Right renal pelvis (tissue), 4 donors: ENCODE measurements at places on chromosomes 3 and 15. TPM values are rescaled to one million over a fixed set of nuclear protein-coding genes. Genes with fewer than 3 reads are reported as not detected.
A peak's percentile ranks its signal among the peaks of the same experiment; 100 is the strongest.

GRCh38 chr3:45988804-45989203 is 6.8 kb downstream of the FYCO1 start:
- DNase-seq: no peak

- no peak for DNase-seq
Observed at GRCh38 chr15:90609242-90610180, 79.8 kb downstream of the CRTC3 start.

- DNase-seq: no peak
Observed at GRCh38 chr3:109803274-109803673, 465.9 kb upstream of the DPPA4 start.

The PIGB gene
- polyA plus RNA-seq: 21.1 TPM

The HYAL1 gene
- polyA plus RNA-seq: 7.1 TPM

DNA sequence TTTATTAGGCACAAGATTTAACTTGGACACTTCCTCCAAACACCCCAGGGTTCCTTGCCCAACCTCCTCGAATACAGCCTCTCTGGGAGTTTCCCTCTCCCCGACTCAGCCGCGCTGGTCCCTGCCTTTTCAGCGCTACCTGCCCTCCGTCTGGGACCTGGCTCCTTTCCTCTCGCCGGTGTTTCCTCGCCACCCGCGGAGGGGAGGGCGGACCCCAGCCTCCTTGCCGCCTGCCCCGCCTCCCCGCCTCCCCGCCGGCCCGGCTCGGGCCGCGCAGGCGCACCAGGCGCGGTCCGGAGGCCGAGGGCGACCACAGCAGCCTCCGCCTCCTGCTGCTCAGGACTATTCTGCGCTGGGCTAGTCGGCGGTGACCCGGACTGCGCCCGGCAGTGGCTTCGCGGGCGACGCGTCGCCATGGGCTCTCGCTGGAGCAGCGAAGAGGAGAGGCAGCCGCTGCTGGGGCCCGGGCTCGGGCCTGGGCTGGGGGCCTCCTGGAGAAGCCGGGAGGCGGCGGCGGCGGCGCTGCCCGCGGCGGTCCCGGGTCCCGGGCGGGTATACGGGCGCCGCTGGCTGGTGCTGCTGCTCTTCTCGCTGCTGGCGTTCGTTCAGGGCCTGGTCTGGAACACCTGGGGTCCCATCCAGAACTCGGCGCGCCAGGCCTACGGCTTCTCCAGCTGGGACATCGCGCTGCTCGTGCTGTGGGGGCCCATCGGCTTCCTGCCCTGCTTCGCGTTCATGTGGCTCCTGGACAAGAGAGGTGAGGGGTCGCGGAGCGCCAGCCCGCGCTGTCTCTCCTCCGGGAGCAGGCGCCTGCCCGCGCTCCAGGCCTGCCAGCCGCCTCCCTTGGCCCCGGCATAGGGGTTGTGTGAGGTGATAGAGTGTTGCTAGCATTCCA is at the start of gene SLC49A4:
TSS of gene SLC49A4 (plus strand) at position 291 of the 895 bp plus-strand sequence. CDS start at position 415, 124 bp downstream.
- peak; percentile 73 for DNase-seq

The RHCG gene
- 2.2 TPM for polyA plus RNA-seq

- no peak for DNase-seq
Observed at GRCh38 chr15:70344666-70345065, 246.9 kb upstream of the TLE3 start.

DNA sequence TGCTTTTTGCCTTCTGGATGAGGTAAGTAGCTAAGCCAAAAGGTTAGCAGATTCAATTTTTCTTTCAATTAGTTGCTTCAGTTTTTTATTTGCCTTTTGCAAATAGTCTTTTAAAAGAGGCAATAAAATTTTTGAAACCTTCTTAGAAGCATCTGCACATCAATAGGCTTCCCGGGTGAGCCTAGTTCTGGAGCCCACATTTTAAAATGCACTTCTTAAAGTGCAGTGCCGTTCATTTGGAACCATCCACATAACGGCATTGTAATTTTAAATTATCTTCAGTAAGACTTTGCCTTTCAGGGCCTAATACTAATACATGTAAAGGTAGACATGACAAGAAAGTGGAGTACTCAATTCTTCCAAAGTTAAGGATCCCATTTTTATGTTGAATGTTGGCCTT is 269.2 kb downstream of the THSD4 start:
- DNase-seq: no peak

The SRGAP3 gene
- 15.0 TPM for polyA plus RNA-seq

GRCh38 chr15:63502137-63502766 is 2.1 kb upstream of the USP3 start:
- no peak for DNase-seq

DNA sequence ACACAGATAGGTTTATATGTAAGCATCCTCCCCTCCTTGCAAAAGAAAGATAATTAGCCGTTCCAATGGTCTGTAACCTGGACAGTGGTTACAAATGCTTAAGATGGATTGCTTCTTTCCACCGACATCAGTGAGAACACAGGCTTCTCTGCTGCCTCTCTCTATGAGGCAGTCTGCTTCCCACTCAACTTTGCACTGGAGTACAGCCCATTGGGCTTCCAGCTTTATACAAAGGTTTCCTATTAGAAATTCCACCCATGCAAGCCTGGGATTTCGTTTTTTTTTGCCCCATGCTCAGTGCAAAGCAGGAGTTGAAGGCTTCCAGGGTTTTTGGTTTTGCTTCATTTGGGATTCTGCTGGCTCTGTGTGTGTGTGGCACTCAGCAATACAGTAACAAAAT is 47.3 kb upstream of the C3orf22 start:
- DNase-seq: no peak

The ZNF774 gene
- polyA plus RNA-seq: 4.1 TPM

DNA sequence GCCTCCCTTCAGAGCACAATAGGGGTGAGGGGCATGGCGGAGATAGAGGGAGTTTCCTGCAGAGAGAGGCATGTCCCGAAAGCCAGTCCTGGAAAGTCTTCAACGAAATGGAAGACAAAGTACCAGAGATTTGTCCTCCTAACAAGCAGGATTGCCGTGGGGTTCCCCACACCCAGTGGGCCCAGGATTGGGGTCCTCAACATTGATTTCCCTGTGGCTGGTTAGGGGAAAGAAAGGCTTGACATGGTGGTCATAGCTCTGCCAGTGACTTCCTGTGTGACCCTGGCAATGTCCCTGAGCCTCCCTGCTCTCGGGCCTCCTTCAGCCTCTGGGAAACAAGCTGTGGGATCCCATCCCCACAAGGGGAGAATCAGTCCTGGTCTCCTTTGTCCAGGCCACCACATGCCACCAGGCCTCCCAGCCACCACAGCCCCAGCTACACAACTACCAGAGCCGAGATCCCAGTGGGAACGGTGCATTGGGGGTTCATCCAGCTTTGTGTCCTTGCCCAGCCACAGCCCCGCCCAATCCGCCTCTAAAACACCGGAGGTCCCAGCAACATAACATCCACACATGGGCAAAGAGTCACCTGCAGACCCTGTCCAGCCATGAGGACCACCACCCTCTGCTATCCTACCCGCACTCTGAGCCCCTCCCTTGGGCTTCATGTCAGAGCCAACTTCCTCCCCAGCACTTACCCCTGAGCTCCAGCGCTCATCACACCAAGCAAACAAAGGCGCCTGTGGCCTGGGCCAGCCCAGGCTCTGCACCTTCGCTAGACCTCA is 63.0 kb downstream of the ADAMTS17 start:
- DNase-seq: no peak

The SPPL2A gene
- polyA plus RNA-seq: 123 TPM

DNA sequence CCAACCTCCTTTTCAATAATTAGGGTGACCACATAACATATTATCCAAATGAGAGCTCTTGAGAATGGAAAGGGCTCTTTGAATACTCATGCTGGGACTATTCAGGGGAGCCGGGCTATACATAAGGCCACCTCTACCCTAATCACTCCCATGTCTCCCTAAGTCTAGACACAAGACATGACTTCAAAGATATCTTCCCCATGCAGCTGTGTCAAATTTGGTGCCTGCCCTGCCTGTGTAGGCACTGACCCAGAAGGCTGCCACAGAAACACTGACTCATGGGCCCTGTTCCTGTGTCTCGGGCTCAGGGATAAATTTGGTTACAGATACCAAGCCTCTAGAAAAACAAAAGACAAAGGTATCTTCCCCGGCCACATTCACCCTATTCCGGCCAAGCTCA is 70.3 kb downstream of the MYLK start:
- no peak for DNase-seq

- no peak for DNase-seq
Observed at GRCh38 chr3:156431334-156432124, 123.4 kb downstream of the SSR3 start.

The LRIG1 gene
- 26.8 TPM for polyA plus RNA-seq

- no peak for DNase-seq
Observed at GRCh38 chr3:41208507-41209220, 9.4 kb downstream of the CTNNB1 start.

GRCh38 chr15:72437650-72438316 is 36.3 kb upstream of the ARIH1 start:
- no peak for DNase-seq

DNA sequence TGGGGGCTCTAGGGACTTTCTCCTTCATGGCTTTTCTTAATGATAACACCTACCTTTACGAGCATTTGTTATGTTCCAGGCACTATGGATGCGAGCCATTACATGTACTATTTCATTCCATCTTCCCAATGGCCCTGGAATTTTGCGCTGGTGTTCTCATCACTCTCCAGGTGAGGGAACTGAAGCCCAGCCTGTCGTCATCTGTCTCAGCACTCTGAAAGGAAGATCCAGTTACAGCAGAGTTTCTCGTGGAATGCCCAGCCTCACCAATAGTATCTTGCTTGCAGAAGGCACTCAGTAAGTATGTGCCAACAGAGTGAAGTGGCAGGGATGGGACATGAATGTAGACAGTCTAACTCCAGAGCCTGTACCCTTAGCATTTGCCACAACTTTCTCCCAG is 56.8 kb downstream of the NOX5 start:
- no peak for DNase-seq

- DNase-seq: no peak
Observed at GRCh38 chr3:64417816-64418215, 192.6 kb upstream of the PRICKLE2 start.

- DNase-seq: no peak
Observed at GRCh38 chr15:88900309-88900981, 5.1 kb upstream of the HAPLN3 start.
